ENCODE measurements at places on chromosomes 6 and 20. TPM values are rescaled to one million over a fixed set of nuclear protein-coding genes. Genes with fewer than 3 reads are reported as not detected.

ABHD16B gene
- total RNA-seq = 0.13 TPM

MYLK2 gene
- total RNA-seq = 0.34 TPM

SAMHD1 gene
- 403 TPM for total RNA-seq

BAG2 gene
- 7.8 TPM for total RNA-seq

HLA-DRB1 gene
- total RNA-seq = 36.3 TPM

KIAA1755 gene
- total RNA-seq = not detected

FOXQ1 gene
- total RNA-seq = not detected

AK9 gene
- 4.3 TPM for total RNA-seq

NUDT3 gene
- total RNA-seq = 18.3 TPM

ZC2HC1B gene
- total RNA-seq = not detected
